ENCODE measurements at places on chromosomes 7 and 10. TPM values are rescaled to one million over a fixed set of nuclear protein-coding genes. Genes with fewer than 3 reads are reported as not detected.

TMEM213 gene
- polyA plus RNA-seq = 44.4 TPM

DNA sequence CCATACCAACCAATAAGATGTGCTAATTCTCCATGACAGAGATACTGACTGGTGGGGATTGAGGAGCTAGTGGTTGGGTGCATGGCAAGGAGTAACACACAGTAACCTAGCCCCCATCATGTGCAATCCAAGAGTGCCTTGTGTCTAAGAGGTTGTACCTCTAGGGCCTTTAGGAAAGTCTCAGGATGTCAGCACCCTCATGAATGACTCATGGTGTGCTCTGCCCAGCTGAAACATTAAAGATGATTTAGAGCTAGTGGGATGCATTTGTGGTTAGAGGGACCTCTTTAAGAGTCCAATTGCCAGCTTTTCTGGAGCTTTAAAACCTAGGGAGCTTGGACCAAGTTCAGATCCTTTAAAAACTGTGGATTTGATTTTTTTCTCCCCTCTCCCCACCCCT, 181.1 kb downstream of the HERPUD2 start:
- no peak for DNase-seq

BTAF1 gene
- 57.0 TPM for polyA plus RNA-seq

GRCh38 chr10:34911661-34912205, 96.6 kb upstream of the PARD3 start:
- no peak for DNase-seq

ELAPOR2 gene
- polyA plus RNA-seq = 5.9 TPM

ATRNL1 gene
- polyA plus RNA-seq = 28.3 TPM

GRCh38 chr7:135512135-135512887, 2.4 kb upstream of the CNOT4 start:
- DNase-seq = no peak

- DNase-seq = no peak
Observed at GRCh38 chr7:157818701-157819454, 482.1 kb downstream of the DNAJB6 start.

- no peak for DNase-seq
Observed at GRCh38 chr10:105843786-105844185, 1202.7 kb downstream of the SORCS3 start.

- no peak for DNase-seq
Observed at GRCh38 chr10:33410860-33411234, 76.4 kb upstream of the NRP1 start.

GRCh38 chr7:132291481-132291880, 284.8 kb downstream of the PLXNA4 start:
- DNase-seq = no peak
